AG08395 (cell line): ENCODE measurements at places on chromosomes 11 and 22.

DNA sequence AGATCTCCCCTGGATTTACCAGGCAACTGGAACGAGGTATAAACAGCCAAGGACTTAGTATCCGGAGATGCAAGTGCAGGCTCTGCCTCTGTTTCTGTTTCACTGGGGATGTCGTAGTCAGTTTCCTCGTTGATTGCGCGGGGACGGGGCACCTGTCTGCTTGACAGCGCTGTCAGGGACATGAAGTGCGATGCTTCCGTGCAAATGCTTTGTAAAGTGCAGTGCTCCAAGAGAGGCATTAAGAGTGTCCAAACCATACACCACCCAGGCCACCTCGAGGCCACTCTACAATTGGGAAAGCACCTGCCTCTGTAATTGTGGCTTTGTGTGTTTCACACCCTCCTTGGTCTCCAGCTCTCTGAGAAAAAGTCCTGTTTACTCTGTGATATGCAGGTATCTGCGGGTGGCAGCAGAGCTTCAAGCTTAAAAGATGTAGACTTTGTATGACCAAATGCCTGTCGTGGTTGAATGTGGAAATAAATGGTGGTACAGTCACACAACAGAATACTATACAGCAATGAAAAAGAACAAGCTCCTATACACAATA, 18.6 kb upstream of the CD5 start:
- no peak for DNase-seq

GRCh38 chr11:33525789-33526188, 174.8 kb downstream of the C11orf91 start:
- DNase-seq, result no peak

GRCh38 chr11:128967578-128967977, 24.9 kb upstream of the TP53AIP1 start:
- no peak for DNase-seq

DNA sequence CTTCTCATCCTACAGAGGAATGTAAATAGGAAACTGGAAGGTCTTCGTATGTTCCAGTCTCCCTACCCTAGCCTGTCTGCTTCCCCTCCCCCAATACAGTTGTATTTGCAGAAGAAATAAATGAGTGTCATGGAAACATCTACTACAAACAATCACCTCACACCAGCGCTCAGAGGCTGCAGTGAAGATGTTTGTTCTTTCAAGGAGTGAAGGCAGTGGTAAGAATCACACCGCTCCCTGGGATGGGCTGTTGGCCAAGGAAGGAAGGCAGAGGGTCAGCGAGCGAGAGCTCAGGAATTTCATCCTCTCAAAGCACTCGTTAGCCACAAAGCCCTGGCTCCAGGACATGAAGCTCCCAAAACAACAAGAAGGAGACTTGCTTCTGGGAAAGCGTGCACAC, 1.1 kb upstream of the IGSF9B start:
- DNase-seq, result no peak

DNA sequence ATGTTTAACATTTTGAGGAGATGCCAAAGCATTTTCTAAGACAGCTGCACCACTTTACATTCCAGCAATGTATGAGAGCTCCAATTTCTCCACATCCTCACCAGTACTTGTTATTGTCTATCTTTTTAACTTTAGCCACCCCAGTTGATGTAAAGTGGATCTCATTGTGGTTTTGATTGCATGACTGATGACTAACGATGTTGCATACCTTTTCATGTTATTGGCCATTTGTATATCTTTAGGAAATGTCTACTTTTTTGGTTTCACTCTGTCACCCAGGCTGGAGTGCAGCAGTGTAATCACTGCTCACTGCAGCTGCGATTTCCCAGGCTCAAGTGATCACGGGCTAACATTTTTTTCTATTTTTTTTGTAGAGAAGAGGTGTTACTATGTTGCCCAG, 8.9 kb downstream of the TTC28 start:
- DNase-seq, result no peak

GRCh38 chr11:130071211-130071712, 1.6 kb downstream of the APLP2 start:
- peak; percentile 37 for DNase-seq

DNA sequence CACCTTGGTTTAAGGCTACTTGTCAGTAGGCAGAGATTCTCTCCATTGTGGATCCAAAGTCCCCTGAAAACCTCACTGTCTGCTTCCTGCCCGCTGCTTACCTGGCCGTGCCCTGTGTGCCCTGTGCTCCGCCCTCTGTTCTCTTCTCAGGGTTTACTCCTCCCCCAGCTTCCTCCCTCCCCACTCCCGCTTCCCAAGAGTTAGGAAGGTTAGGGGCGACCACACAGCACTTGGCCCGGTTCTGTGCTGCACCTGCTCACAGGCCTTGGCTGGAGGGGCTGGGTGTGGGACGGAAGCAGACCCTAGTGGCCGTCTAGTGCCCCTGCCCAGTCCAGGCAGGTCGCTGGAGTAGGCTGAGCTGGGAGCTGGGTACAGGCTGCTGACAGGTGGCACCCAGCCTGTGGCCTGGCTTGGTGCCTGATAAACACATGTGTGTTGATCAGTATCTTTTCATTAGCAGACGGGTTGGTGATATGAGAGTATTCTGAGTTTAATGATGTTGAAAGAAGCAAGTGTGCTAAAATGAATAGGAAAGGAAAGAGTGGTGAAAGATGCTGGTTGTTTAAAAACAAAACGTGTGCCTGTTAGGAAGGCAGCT, 40.5 kb downstream of the GRAMD4 start:
- no peak for DNase-seq

- no peak for DNase-seq
These were observed 9.4 kb downstream of the PIWIL3 start for GRCh38 chr22:24765166-24765565.

DNA sequence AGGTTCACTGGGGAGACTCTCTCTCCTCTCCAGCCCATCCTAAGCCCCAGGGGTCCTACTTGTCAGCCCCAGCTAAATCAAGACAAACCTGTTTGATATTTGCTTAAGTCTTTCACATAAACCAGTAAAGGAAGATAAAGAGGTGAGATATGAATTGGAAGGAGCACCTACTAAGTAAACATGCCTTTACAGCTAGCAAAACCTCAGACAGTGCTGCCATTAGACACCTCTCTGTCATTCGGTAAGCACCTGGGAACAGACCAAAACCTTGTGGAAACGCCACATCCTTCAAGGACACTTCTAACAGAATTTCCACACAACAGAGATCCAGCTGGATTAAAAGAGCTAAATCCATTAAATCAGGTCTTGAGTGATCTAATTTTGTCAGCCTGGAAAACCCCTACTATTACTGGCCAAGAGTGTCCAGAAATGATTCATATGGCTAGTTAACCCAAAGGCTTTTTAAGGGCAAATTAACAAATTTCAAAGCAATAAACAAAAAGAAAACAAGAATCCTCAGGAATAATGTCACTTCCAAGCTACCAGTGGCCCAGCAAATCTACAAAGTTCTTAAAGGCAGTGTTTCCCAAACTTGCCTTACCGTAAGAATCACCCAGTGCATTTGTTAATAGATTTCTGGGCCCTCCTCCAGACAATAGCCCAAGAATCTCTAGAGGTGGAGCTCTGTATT, 2.4 kb downstream of the VPS37C start:
- peak; percentile 43 for DNase-seq

GRCh38 chr11:36271794-36272407, 17.3 kb downstream of the COMMD9 start:
- DNase-seq, result no peak

DNA sequence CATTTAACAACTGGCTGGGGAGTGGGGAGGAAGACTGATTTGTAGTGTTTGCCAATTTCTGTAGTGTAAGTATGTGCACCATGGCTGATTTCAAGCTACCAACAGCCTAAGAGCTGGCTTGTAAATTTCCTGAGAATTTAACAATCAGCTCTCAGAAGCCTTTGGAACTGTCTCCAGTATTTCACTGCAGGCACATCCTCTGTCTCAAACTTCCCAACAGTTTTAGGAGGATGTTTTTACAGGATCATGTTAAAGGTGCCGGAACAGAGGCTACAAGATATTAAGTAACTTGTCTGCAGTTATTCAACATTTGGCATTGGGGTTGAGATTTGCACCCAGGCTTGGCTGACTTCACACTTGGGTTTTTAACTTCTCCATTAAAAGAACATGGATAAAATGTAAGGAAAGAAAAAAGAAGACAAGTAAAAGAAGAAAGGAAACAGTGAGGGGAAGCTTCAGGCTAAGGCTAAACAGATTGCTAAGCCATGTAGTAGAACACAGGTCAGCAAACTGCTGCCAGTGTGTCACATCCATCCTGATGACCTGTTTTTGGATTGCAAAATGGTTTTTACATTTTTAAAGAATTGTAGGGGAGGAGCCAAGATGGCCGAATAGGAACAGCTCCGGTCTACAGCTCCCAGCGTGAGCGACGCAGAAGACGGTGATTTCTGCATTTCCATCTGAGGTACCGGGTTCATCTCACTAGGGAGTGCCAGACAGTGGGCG, 204.8 kb upstream of the SESN3 start:
- DNase-seq, result no peak

DNA sequence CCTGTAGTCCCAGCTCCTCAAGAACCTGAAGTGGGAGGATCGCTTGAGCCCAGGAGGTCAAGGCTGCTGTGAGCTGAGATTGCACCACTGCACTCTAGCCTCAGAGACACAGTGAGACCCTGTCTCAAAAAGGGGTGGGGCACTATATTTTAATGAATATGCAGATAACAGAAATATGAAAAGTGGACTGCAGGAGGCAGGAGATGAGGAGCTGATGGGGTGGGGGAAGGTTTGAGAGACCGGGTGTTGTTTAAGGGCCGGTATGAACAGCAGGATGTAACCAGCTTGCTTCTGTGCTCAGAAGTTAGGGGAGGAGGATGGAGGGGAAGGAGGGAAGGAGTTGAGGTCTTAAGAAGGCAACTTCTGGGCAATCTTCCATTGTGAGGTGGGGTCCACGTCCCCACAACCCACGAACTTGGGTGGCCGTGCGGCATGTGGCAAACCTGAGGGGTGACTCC, 1.3 kb upstream of the B4GALNT4 start:
- no peak for DNase-seq

GRCh38 chr11:86623041-86623621, 49.3 kb downstream of the ME3 start:
- no peak for DNase-seq

DNA sequence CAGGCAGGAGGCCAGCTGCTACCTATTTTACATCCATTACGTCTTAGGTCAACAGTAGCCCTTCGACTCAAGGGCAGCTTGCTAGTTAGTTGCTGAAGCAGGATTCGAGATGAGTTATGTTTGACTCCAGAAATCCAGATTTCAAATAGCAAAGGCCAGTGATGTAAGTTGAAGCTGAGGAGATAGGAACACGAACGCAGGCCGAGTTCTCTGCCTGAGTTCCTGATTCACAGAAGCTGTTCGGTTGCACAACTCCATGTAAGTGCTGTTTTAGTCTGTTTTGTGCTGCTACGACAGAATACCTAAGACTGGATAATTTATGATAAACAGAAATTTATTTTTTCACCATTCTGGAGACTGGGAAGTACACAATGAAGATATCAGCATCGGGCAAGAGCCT, 111.2 kb downstream of the SLC1A2 start:
- DNase-seq, result no peak

DNA sequence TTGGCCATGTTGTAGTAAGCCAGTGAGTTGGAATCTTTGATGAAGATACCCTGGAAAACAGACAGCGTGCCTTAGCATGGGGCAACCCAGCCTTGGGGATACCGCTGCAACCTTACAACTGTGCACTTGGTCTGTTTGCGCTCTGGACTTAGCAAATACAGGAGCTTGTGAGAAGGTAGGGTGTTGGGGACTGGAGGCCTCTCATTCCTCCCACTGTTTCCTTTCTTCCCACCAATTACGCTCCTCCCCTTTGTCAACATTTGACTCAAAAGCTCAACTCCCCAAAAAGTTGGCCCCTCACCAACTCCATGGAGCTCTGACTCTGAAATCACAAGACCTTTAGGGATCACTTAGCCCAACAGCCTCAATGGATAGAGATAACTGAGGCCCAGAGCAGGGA, 7.9 kb upstream of the TBC1D10A start:
- no peak for DNase-seq

DNA sequence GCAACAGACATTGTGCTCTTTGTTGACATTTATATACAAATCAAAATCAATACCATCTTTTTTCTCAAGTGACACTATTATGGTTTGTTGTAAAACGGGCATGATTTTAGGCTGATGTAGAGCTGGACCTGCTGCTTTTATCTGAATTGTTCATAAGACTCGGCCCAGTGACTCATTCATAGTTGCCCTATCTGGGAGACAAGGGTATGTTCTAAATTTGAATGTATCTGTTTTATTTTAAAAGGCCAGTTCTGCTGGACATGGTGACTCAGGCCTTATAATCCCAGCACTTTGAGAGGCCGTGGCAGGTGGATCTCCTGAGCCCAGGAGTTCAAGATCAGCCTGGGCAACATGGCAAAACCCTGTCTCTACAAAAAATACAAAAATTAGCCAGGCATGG, 39.3 kb downstream of the CEP295 start:
- DNase-seq, result no peak

GRCh38 chr11:27977031-27977430, 130.9 kb downstream of the KIF18A start:
- DNase-seq, result no peak

DNA sequence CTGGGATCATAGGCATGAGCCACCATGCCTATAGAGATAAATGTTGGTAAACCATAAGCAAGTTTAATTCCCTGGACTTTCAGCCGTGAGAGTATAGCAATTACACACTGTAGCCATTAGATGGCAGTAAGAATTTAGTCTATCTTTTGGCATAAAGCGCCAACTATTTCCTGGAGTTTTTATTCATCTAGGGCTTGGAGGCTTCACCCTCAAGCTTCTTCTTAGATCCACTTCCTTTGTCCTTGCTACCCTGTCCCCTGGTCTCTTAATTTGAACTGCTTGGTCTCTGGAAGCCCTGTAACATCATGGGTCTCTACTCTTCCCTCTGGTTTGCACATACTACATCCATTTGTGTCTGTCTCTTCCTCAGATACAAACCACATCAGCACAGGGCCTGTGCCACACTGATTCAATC, 38.2 kb downstream of the OR10A6 start:
- DNase-seq, result peak; percentile 75

DNA sequence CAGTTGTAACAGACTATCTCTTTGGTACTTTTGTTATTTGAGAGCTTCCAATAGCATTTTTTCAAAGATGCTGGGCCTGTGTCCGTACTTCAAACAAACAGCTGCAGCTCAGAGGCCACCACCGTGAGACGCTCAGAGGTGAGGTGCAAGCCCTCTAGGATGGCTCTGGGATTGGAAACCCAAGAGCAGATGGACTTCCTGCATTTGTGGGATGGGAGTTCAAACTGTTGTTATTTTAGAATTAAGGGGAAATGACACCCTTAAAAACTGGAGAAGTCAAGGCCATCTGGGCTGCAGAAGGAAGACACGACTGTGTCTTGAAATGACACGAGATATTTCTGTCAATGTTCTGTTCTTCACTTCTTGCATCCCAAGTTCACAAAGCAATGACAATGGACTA, 9.2 kb upstream of the IL10RA start:
- DNase-seq, result no peak
